MM.1S (cell line): ENCODE measurements at places on chromosomes 3 and 15.
A peak's percentile ranks its signal among the peaks of the same experiment; 100 is the strongest.

DNA sequence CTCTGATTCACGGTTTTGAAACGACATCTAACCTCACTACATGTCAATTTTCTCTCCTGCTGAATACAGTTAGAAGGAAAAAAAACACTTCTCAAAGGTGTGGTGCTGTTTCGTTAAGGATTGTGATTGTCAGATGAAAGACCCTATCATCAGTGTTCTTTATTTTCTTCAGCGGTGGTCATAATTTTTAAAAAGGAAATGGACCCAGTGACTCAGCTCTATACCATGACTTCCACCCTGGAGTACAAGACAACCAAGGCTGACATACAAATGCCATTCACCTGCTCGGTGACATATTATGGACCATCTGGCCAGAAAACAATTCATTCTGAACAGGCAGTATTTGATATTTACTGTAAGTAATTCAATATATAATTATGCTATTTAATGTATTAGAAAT lies 167.8 kb downstream of the ALCAM start:
- DNase-seq = no peak

GRCh38 chr3:78496501-78496900 lies 1271.3 kb downstream of the ROBO1 start:
- DNase-seq = no peak

GRCh38 chr3:188526057-188526456 lies 372.1 kb downstream of the LPP start:
- DNase-seq = no peak

GRCh38 chr3:851098-851790 lies 241.6 kb upstream of the CNTN6 start:
- DNase-seq = peak; percentile 55

DNA sequence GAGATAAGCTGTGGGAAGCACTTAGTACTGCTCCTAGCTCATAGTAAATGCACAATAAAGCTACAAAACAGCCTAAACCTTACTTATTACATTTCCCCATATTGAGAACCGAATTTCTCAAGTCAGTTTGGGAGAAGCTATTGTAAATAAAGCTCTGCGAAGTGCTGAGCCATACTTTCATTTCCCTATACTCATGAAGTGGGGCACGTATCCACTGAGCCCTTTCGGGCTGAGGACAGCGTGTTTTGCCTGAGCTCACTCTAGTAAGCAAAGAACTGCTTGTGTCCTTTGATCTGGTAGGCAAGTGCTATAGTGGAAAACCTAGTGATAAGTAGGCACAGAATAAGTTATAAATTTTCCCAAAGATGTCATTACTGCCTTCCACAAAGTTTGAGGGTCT lies 165.0 kb downstream of the RSL24D1 start:
- DNase-seq = no peak

- no peak for DNase-seq
Measured at GRCh38 chr3:68855620-68856019, 76.7 kb downstream of the TAFA4 start.

GRCh38 chr15:98823012-98823458 lies 174.7 kb downstream of the IGF1R start:
- DNase-seq = no peak

- DNase-seq = no peak
Measured at GRCh38 chr15:26051761-26052675, 188.9 kb upstream of the ATP10A start.

GRCh38 chr15:48803877-48804276 lies 7.0 kb downstream of the CEP152 start:
- DNase-seq = no peak

DNA sequence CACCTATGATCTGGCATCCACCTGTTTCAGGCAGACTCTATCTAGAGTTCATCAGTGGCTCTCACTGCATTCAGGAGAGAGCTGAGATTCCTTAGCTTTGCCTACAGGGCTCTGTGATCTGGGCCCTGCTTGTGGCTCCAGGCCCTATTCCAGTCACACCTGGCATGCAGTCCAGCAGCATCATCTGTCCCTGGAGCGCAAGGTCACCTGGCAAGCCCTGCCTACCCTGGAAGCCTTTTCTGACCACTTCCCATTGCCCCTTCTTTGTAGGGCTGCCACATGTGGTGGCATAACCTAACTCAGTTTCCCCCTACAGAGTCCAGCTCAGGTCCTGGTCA lies 115.1 kb upstream of the PLXNA1 start:
- no peak for DNase-seq

- peak; percentile 7 for DNase-seq
Measured at GRCh38 chr3:136192831-136193230, 3.3 kb downstream of the MSL2 start.

GRCh38 chr3:152309031-152309430 lies 40.3 kb downstream of the MBNL1 start:
- DNase-seq = no peak

- DNase-seq = peak; percentile 3
Measured at GRCh38 chr3:177370246-177370822, 173.1 kb upstream of the TBL1XR1 start.

DNA sequence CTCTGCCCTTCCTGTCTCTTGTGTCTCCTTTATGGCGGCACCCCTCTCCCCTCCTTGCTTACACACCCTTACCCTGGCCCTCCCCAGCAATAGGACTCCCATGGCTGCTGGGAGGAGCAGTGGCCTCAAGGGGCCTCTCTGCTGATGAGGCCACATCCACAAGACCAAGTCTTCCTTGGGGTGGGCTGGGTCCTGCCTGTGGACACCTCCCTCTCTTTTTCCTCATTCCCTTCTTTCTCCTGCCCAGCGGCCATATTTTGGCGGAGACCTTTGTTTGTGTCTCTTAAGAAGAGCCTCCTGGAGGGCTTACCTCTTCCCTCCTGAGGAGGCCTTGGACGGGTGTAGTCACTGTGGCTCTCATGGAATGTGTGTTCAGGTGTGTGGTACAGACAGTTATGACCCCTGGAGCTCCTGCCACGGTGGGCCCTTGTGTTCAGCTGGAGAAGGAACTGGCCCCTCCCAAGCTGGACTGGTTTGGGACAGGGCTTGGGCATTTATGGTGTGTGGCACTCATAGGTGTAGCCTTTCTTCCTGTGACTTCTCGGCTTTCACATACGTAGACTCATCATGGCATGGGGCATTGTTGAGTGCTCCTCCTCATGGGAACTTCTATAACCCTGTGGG lies 56.6 kb upstream of the APEH start:
- DNase-seq = no peak

GRCh38 chr15:66935688-66936087 lies 129.7 kb upstream of the SMAD3 start:
- no peak for DNase-seq

- DNase-seq = peak; percentile 77
Measured at GRCh38 chr3:192467230-192468140, 259.9 kb downstream of the FGF12 start.

DNA sequence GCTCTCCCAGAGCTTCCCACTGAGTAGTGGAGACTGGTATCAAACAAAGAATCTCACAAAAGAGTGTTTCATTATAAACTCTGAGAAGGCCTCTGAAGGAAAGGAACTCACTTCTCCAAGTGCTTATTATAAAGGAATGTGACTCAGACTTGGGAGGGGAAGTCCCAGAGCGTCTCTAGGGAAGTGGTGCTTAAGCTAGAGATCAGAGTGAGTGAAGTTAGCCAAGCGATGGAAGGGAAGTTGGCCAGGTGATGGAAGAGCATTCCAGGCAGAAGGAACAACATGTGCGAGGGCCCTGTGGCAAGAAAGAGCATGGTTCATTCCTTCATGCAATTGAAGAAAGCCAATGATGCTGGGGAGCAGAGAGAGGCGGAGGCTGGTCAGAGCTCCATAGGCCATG lies 2.3 kb downstream of the XYLB start:
- DNase-seq = no peak

DNA sequence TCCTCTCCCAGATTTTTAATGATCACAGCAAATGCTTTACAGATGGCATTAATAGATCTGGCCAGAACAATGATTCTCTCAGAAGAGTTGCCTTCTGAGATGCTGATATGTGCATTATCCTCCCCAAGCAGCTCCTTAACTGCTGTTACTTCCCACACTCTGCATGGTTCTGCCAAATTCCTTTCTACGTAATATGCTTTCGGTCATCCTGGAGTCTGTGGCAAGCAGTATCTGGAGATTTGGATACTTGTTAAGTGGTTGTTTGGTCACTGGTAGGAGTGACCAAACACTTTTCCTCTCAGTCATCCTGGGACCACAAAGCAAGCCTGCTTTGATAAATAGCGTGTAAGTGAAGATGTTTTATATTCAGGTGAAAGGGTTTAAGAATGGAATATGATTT lies 71.1 kb upstream of the CCNL1 start:
- DNase-seq = no peak

GRCh38 chr3:172648747-172649146 lies 62.1 kb downstream of the NCEH1 start:
- DNase-seq = no peak

DNA sequence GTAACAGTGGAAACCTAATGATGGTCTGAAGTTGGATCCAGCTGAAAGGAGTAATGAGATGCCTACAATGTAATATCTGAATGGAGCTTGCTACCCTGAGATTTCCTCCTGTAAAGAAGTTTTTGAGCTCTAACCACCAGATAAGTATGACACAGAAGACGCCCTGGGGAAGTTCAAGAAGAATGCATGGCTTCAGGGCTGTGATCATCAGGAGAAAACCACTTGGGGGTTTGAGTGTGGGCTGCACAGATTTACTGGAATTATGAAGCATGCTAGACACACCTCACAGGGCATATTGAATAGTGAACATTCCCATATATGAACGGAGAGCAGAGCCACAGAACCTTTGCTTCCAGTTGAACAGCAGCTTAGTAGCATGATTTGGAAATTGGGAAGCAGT lies 10.6 kb upstream of the CCDC80 start:
- DNase-seq = no peak

DNA sequence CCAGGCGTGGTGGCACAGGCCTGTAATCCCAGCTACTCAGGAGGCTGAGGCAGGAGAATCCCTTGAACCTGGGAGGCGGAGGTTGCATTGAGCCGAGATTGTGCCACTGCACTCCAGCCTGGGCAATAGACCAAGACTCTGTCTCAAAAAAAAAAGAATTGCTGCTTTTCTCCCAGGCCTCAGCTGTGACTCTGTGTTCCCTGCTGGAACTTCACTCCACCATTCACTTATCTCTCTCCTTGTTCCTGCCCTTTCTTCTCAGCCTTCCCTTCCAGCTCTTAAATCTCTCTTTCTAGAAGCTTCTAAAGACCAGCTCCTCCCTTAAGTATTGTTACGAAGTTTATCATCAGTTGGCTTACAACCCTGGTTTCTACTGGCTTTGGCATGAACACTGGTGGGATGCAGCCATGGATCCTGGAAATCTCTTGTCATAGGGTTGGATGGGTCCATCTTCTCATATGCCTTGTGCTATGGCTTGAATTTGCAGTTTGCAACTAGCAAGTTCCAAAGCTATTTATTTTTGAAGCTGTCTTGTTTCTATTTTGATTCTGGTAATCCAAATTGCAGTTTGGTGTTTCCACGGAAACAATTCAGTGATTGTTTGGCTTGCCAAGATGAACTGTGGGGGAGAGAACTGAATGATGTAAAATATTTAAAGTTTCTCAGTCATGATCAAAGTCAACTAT lies 10.5 kb downstream of the C3orf62 start:
- DNase-seq = no peak

DNA sequence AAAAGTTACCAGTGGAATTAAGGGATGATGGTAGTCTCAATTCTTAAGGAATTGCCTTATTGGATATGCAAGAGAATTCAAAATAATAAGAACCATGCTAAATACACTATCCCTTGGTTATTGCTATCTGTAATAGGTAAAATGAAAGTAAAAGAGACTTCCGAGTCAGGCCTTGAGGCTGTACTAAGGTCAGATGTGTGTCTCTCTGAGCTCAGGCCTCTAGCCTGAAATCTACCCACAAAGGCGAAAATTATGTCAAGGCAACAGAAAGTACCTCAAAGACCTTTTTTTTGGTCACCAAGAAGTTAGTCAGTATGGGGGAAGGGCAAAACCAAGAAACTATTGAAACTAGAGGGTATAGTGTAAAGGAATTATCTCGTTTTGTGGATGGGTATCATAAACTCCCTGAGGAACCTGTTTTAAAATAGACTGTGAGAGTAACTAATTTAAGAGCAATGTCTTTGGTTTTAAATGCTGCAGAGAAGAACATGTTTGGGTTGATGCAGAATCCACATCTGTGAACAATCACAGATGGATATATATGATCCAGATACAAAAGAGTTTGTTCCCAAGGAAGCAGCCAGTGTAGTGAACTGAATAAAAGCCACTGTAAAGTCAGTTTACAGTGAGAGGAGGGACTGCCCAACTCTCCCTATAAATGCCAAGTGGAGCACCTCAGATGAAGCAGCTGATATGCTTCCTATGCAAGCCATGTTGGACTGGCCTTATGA lies 382.3 kb upstream of the SEMA6D start:
- DNase-seq = peak; percentile 89

- DNase-seq = no peak
Measured at GRCh38 chr3:12590096-12590495, 33.2 kb downstream of the MKRN2 start.

DNA sequence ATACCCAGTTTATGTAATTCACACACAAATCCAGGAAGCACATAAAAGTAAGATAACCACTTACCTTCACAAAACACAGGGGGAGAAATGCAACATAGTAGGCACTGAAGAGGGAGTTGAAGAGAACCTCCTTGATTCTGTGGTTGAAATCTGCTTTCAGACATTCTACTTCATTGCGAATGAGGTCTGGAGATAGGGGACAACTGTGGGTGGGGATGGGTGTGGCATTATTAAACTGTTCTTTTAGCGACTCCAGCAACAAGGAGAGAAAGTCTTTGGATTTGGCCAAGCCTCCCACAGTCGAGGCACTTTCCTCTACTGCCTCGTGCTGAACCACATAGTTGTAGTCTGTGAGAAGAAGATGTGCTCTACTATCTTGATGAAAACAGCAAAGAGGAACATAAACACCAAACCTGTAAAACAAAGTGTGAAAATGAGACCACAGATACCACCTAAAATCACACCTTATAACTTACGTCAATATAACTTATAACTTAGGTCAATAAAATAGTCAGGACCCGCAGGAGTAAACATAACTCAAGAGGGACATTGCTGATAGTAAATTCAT lies 25.6 kb downstream of the TMEM39A start:
- no peak for DNase-seq

DNA sequence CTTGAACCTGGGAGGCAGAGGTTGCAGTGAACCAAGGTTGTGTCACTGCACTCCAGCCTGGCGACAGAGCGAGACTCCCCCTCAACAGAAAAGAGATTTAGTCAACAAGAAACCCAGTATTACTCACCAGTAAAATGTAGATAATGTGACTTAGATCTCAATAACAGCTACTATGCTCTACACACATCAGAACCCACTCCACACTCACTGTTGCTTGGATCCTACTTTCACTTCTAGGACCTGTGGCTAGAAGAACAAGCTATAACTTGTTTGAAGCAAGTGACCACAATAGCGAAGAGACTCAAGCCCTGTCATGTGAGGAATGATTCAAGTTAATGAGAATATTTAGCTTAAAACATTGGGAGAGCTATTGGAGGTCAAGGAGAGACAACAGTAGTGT lies 100.7 kb downstream of the ANXA2 start:
- DNase-seq = no peak

GRCh38 chr15:70353606-70354345 lies 256.1 kb upstream of the TLE3 start:
- no peak for DNase-seq

GRCh38 chr3:156985711-156986110 lies 159.6 kb downstream of the LEKR1 start:
- no peak for DNase-seq
